ENCODE measurements at places on chromosomes 2 and 18. TPM values are rescaled to one million over a fixed set of nuclear protein-coding genes. Genes with fewer than 3 reads are reported as not detected.

The CPO gene
- not detected for total RNA-seq

The EMX1 gene
- total RNA-seq = not detected

The FBXO11 gene
- total RNA-seq = 151 TPM

The DOK6 gene
- 80.7 TPM for total RNA-seq
